Adrenal gland (tissue), 19 donors: ENCODE measurements at places on chromosomes 13 and 19. TPM values are rescaled to one million over a fixed set of nuclear protein-coding genes. Genes with fewer than 3 reads are reported as not detected.

GRCh38 chr19:41194157-41194552 is 1.1 kb downstream of the CYP2S1 start:
- no peak for DNase-seq

- DNase-seq: no peak
Measured at GRCh38 chr13:100156788-100157187, 67.9 kb downstream of the PCCA start.

DNA sequence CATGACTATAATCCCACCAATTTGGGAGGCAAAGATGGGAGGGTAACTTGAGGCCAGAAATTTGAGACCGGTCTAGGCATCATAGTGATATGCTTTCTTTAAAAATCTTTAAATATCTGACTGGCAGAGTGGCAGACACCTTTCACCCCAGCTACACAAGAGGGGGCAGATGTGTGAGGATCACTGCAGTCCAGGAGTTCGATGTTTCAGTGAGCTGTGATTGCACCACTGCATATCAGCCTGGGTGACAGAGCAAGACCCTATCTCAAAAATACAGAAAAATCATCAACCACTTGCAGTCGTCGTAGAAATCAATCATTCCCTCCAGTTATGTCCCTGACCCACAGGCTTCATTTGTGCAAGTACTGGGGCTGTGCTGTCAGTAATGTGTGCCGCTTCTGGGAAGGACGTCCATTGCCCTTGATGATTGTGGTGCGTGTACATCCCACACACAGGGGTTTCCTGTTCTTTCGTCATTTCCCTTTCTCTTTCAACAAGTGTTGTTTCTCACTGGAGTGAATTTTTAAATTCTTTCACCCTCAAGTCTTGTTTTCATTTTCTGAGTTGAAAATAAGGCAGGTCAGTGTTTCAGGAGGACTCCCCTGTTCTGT is 1.4 kb downstream of the LGALS14 start:
- no peak for DNase-seq

DNA sequence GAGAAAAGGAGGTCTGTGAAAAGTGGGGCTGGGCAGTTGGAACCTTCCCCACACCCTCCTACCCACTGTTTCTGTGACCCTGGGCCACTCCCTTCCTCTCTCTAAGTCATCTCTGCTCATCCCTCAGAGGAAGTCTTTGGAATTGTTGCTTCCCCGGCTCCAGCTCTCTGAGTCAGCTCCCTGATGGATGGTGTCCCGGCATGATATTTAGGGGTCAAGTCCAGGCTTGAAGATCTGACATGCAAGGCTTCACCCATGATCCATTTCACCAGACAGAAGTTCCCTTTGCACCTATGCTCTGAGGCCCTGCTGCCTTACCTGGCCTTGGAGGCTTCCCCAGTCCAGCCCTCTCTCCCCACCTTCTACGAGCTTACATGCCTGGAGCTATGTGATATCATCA is 13.3 kb downstream of the EXOC3L2 start:
- DNase-seq: peak; percentile 39

- no peak for DNase-seq
Measured at GRCh38 chr13:79645569-79645968, 164.6 kb downstream of the NDFIP2 start.

- peak; percentile 52 for DNase-seq
Measured at GRCh38 chr19:46860846-46861690, at the start of gene ARHGAP35. ARHGAP35 (plus strand) TSS chr19:46860997; CDS start chr19:46918676, 57,679 bp downstream.

DNA sequence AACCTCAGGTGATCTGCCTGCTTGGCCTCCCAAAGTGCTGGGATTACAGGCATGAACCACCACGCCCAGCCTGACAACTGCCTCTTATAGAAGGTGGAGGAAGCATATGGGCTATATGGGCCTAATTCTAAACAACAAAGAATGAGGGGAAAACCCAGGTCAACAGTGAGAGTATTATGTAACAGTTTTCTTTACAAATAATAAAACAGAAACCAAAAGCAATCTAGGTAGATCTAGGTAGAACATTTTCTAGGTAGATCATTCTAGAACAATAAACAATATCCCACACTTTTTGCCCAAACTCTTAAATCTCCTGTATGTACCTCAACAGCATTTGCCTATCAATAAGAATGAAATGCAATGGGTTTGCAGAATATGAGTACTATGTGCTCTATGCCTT is 267.4 kb downstream of the ABCC4 start:
- no peak for DNase-seq

DNA sequence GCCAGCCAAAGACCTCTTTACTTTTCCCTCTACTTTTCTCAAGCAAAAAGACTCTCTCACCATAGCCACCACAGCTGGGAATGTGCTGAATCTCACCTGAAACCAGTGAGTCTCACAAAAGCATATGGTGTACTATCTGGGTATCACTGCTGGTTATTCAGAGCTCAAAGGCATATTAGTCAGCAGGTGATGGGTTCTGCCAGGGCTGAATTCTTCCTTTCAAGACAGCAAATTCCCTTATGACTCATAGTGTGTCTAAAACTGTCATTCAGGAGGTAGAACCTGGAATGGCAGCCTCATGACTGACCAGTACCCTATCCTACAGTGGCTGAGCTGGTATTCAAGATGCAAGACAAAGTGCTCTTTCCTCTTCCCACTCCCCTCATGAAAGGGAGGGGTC is 2859.1 kb downstream of the PCDH9 start:
- DNase-seq: no peak

DNA sequence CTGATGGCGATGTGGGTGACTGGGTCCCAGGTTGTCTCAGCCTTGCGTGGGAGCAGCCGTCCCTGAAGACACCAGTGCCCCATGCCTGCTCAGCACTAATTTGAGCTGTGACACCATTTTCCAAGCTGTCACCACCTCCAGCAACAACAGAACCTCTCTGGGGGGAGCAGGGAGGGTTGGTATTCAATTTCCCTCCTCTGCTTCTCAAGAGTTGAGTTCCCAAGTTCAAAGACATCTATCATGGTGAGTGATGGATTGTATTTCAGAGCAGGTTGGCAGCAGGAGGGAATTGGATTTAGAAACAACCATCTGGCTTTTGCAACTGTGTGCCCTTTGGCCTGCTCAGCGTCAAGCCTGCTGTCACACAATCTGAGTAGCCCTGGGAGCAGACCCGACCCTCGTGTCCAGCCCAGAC is 46.9 kb upstream of the UQCRFS1 start:
- DNase-seq: no peak

DNA sequence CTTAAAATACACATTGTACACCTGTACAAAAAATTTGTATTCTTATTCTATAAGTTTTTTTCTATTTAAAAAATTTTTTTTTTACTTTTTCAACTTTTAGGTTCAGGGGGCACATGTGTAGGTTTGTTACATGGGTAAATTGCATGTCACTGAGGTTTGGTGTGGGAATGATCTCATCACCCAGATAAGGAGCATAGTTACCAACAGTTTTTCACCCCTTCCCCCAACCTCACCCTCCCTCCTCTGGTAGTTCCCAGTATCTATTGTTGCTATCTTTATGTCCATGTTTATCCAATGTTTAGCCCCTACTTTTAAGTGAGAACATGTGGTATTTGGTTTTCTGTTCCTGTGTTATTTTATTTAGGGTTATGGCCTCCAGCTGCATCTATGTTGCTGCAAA is 89.9 kb downstream of the CDK8 start:
- DNase-seq: no peak

GRCh38 chr19:33426621-33427361 is 53.3 kb downstream of the CEBPG start:
- DNase-seq: no peak

- no peak for DNase-seq
Measured at GRCh38 chr13:71643448-71643860, 223.6 kb downstream of the DACH1 start.

- no peak for DNase-seq
Measured at GRCh38 chr13:28451482-28452217, 43.3 kb downstream of the FLT1 start.

- no peak for DNase-seq
Measured at GRCh38 chr13:45875951-45876350, 24.4 kb upstream of the SIAH3 start.

ZNF563 gene
- total RNA-seq: 5.4 TPM

ZNF136 gene
- total RNA-seq: 11.0 TPM

KLK3 gene
- 4.0 TPM for total RNA-seq

GADD45GIP1 gene
- total RNA-seq: 51.8 TPM

ATP1A3 gene
- 5.7 TPM for total RNA-seq

USHBP1 gene
- 7.2 TPM for total RNA-seq
